PC-9 (cell line): ENCODE measurements at places on chromosomes 1 and 21. TPM values are rescaled to one million over a fixed set of nuclear protein-coding genes. Genes with fewer than 3 reads are reported as not detected.
A peak's percentile ranks its signal among the peaks of the same experiment; 100 is the strongest.

DNA sequence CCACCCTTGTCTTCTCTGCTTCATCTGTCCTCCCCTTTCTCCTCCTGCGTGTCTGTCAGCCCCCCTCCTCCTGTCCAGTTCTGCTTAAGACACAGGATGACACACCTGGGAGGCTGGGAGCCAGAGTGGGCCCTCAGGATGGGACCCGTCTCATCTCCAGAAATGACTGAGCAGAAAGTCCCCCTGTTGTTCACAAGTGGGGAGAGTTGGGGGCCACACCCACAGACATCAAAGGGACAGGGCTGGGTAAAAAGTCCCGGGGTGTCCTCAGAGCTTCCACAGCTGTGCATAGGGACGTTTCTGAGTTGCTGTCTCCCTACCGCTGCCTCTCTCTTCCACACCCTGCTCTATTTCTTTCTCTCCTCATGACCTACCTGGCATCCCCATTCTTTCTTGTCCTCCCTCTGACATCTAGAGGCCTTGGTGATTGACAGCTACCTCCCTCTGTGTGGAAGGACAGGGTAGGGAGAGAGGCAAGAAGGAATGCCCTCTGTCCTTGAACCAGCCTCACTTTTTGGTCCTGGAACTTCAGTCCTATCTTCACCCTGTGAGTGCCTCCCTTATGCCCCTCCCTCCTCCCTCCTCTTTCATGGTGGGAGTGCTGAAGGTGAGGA lies 19.5 kb upstream of the SH2D2A start:
- H3K27me3 ChIP-seq, result peaks cover 29% of the 10 kb centered on the region; the same call in 1 of the 2 replicates
- no peaks in the 10 kb centered on the region for H3K36me3 ChIP-seq
- no peak overlapping the region for H3K27ac ChIP-seq
- DNase-seq, result no peak
- H3K4me3 ChIP-seq, result no peak overlapping the region
- H3K4me1 ChIP-seq, result no peaks in the 10 kb centered on the region

GRCh38 chr1:236938760-236939159 lies 65.5 kb downstream of the MT1HL1 start:
- no peak for DNase-seq
- H3K36me3 ChIP-seq, result no peaks in the 10 kb centered on the region
- H3K27me3 ChIP-seq, result peaks cover 56% of the 10 kb centered on the region
- no peak overlapping the region for H3K4me3 ChIP-seq
- no peaks in the 10 kb centered on the region for H3K4me1 ChIP-seq
- H3K27ac ChIP-seq, result no peak overlapping the region

DNA sequence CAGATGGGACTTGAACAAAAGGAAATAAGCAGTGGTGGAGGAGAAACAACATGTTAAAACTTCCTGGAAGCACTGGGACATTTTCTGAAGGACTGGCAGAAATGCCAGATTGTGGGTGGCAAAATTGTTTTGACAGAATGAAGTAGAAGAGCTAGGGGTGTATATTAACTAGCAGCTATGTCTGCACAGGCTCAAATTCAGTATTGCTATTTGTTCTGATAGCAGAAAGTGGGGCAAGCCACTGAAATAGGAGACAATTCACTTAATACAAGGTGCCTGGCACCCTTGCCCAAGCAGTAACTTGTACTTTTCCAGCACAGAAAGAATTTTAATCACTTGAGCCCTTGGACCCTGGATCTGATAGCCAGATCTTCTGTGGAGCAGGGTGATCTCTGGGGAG lies 11.8 kb upstream of the PIGM start:
- H3K4me1 ChIP-seq, result peaks cover 11% of the 10 kb centered on the region
- H3K27ac ChIP-seq, result peak overlapping the region; percentile 40; the same call in 1 of the 2 replicates
- no peak overlapping the region for H3K4me3 ChIP-seq
- H3K36me3 ChIP-seq, result no peaks in the 10 kb centered on the region
- DNase-seq, result no peak

- no peaks in the 10 kb centered on the region for H3K27me3 ChIP-seq
- H3K4me3 ChIP-seq, result peak overlapping the region; percentile 97
- no peak for DNase-seq
- H3K36me3 ChIP-seq, result no peaks in the 10 kb centered on the region
Observed at GRCh38 chr1:167713330-167714081, 8.3 kb upstream of the MPZL1 start.

GRCh38 chr1:20194757-20195461 lies 8.6 kb upstream of the PLA2G2C start:
- DNase-seq, result peak; percentile 49
- H3K27ac ChIP-seq, result no peak overlapping the region
- no peaks in the 10 kb centered on the region for H3K27me3 ChIP-seq
- no peak overlapping the region for H3K4me3 ChIP-seq

The HSD3B1 gene
- 0.39 TPM in 1 of 2 replicates, not detected in the other for total RNA-seq

The ANKRD34A gene
- total RNA-seq, result 0.33 and 0.50 TPM in 2 replicates
